ENCODE measurements at places on chromosomes 3 and 15.

- DNase-seq = no peak
These were observed 59.0 kb downstream of the SCN5A start for GRCh38 chr3:38590521-38590920.

GRCh38 chr3:108159865-108160264, 62.4 kb downstream of the IFT57 start:
- peak; percentile 64 for DNase-seq

- no peak for DNase-seq
These were observed 123.2 kb upstream of the TBC1D5 start for GRCh38 chr3:17865631-17866030.

DNA sequence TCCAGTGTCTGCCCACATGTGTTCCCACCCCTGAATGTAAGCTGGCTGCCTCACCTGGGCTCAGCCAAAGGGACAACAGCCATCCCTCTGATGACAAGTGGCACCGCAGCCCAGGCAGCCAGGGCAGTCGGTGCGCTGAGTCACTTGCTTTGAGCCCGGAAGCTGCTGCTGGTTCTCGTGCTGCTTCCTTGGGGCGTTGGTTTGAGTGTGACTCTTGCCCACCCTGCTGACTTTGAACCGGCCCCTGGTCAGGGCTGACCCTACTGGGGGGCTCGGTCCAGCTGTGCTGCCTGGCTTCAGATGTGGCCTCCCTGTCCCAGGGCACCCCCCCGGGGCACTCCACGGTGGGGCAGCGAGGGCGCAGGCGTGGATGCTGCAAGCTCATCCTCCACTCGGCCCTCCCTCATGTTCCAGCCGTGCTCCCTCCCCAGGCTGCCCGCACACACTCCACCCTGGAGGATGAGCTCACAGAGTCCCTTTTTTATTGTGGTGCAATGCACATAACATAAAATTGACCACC, 62.1 kb downstream of the EFCAB12 start:
- DNase-seq = no peak

- DNase-seq = no peak
These were observed 316.8 kb downstream of the PLCL2 start for GRCh38 chr3:17201538-17201937.

DNA sequence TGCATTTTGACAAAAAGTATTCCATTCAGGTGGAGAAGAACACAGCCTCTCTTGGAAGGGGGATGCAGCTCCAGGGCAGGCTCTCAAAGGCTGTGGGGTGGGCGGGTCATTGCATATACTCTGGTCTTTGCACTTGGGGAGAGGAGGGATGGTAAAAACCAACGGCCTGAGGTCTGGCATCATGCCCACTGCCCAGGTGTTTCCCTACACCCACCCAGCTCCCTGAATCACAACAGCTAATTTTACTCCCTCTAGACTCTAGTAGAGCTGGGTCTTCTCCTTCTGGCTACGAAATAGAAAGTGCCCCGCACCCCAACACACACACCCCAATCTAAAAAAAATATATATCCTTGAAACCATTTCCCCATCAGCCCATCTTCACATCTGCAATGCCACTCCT, 1.0 kb downstream of the MYLK start:
- no peak for DNase-seq

DNA sequence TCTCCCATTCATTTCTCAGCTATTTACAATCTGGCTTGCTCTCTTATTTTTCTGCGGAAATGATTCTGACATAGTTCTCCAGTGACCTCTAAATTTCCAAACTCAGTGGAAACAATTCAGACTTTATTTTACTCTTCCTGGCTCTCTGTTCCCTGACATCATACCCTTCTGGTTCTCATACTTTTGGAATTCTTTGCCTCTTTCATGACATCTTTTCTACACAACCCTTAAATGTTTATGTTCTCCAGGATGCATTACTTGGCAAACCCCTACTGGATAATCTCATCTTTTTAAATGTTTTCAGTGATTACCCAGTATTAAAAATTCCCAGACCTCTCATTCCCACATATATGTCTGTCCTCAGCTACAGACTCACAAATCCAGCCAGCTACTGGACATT, 23.9 kb upstream of the PLSCR4 start:
- no peak for DNase-seq

- no peak for DNase-seq
These were observed 14.8 kb downstream of the PAQR5 start for GRCh38 chr15:69313432-69314000.

- no peak for DNase-seq
These were observed 612.2 kb downstream of the RBMS3 start for GRCh38 chr3:29892976-29893554.

- no peak for DNase-seq
These were observed 15.9 kb upstream of the PLXND1 start for GRCh38 chr3:129622226-129622874.

GRCh38 chr15:101657968-101658784, 6.0 kb upstream of the TM2D3 start:
- no peak for DNase-seq
